ENCODE measurements at places on chromosomes 16 and 17. TPM values are rescaled to one million over a fixed set of nuclear protein-coding genes. Genes with fewer than 3 reads are reported as not detected.

PFAS gene
- 53.2 TPM for total RNA-seq

ANKRD13B gene
- total RNA-seq: 30.0 TPM

PRAC1 gene
- not detected for total RNA-seq

KCNG4 gene
- total RNA-seq: not detected

LYZL6 gene
- not detected for total RNA-seq

ENKD1 gene
- total RNA-seq: 9.7 TPM
